ENCODE measurements at places on chromosomes 2 and 18. TPM values are rescaled to one million over a fixed set of nuclear protein-coding genes. Genes with fewer than 3 reads are reported as not detected.

DNA sequence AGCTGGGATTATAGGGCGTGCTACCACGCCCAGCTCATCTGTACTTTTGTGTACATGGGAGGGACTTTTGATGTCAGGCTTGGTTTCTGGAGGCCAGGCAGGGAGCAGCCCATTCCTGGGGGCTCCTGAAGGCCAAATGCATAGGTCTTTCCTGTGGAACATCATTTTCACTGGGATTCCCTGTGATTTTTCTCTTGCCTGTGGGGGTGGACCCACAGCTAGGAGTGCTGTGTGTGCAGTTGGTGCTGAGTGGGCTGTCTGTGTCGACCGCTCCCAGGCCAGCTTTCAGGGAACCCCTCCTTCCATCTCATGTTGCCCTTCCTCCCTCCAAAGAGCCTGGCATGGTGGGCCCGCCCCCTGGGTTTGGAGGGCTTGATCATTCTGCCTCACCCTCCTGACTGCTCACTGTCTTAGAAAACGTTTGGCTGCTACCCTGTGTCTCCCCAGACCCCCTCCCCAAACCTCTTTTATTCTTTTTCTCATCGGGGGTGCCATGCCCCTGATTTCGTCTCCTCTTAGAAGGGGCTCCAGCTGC, 10.5 kb downstream of the EFHD1 start:
- DNase-seq = no peak

DNA sequence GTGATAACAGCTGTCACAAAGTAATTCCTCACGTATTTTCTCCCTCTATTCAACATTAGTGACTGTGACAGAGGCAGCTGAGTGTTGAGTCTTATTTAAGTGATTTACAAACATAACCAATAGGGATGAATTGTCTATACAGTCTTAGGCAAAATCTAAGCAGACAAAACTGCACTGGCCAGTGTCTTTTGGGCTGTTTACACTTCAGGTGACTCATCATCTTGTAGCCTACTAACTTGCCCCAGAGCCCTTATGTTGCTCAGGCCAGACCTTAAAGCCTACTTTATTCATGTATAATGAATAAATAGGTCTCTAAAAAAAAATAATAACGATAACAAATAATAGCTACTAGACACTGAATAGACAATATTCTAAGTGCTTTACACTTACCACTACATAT, 17.2 kb downstream of the THOC1 start:
- no peak for DNase-seq

The KIF5C gene
- 388 TPM for total RNA-seq

GRCh38 chr2:171965661-171966060, 34.1 kb upstream of the METAP1D start:
- no peak for DNase-seq

DNA sequence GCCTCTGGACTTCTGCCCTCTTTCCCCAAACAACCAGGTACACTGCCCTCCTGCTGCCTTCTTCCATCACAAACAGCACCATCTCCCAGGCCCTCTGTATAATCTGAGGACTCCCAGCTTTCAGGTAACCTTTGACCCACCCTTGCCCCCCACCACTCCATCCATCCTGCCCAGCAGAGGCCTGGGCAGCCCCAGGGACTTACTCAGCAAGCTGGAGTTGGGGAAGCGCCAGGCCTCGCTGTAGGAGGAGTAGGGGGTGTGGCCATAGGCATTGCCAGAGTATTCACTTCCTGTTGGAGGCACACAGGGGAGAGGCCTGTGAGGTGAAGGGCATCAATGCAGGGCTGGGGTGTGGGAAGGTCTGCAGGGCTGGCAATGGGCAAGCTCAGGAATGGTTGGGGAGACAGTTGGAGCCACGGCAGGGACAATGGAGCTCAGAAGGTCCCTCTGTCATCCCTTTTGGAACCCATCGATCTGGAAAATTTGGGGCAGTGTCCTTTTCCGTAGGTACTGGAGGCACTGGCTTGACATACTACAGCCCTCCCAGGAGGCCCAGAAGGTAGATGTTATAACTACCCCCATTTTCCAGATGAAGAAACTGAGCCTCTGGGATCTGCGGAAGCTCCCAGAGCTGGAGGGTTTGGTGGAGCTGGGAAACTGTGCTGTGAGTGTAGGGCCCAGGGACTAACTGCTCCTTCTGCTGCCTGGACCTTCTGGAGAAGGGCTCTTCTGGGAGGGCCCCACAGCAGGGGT, 46.3 kb downstream of the PSD4 start:
- no peak for DNase-seq

The ALPG gene
- total RNA-seq = not detected

- no peak for DNase-seq
These were observed 51.6 kb upstream of the CCBE1 start for GRCh38 chr18:59748628-59749360.

DNA sequence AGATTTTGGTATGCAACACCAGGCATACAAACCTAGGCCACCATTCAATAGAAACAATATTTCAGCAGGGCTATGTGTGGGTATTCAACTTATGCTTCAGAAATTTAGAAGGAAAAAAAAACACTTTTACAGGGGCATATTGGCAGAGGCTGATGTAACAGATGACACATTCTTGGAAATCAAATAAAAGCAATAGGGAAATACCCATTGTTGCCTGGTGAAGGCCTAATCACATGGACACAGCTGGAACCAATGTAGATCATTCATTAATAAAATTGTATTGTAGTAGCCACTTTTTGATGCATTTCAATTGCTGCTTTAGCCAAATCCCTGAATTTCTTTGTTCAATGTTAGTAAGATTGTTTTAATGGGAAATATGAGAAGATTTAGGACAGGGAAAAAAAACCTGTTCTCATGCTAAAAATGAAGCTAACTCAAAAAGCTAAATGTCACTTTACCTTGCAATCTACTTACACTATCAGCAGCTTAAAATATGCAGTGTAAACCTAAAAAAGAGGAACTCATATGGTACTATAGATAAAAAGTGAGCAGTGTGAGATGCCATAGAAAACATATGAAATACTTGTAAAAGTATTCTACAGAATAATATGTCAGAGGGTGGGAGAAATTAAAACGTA, 289.4 kb downstream of the ZEB2 start:
- DNase-seq = no peak

The MATN3 gene
- total RNA-seq = 1.6 TPM

- DNase-seq = peak; percentile 59
These were observed 122.8 kb downstream of the LYPD1 start for GRCh38 chr2:132547090-132547687.

GRCh38 chr18:70931942-70932814, 643.3 kb downstream of the SOCS6 start:
- DNase-seq = peak; percentile 18

DNA sequence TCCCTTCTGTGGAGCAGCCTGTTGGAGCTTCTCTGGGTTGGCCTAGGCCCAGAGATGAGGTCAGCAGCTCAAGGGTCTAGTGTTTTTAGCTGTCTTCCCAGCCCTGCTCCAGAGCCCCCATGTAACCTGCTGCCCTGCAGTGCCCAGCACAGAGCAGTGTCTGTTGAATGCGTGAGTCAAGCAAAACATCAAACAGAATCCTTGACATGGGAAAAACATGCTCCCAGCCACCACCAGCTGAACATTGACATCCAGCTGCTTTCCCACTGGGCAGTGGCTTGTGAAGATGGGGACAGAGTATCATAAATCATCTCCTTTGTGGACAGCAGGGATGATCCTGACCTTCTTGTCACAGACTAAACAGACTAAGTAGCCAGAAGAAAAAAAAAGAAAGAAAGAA, 22.6 kb downstream of the IMPA2 start:
- DNase-seq = no peak

The KIAA2012 gene
- 0.82 TPM for total RNA-seq

All from frontal cortex (tissue), 4 donors.